T-helper 1 cell (primary cell): ENCODE measurements at places on chromosomes 6 and 20.

GRCh38 chr6:143112084-143112768 is 51.5 kb downstream of the AIG1 start:
- DNase-seq, result no peak

- no peak for DNase-seq
These were observed 259.1 kb upstream of the FERMT1 start for GRCh38 chr20:6381887-6382286.

DNA sequence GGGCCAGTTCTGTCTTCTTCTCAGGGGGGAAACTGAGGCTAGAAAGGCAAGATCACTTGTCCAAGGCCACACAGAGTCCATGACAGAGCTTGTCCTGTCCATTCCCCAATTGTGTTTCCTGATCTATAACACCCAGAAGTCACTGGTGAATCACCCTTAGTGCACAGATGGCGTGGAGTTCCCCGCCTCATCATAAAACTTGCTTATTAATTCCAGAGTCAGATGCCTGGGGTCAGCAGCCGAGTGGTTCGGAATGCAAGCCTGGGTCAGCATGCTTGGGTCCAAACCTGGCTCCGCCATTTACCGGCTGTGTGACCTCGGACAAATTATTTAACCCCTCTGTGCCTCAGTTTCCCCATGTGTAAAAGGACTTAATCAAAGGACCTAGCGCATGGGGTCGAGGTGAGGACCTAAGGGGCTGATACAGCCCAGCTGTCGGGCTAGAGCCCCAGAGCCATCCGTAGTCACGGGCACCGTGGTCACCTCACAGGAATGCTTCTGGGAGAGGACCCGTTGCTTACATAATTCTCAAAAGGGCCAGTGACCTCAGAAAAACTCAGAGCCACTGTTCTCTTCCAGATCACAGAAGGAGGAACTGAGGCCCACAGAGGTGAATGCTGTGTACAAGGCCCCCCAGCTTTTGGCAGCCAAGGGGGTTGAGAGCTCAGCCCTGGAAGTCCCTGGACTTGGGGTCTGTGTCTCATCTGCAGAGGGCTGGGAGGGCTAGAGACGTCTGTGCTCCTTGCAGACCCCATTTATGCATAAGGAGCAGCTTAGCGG is 1.4 kb upstream of the ZBP1 start:
- DNase-seq, result no peak

GRCh38 chr20:20500312-20500711 is 132.4 kb downstream of the INSM1 start:
- DNase-seq, result no peak

DNA sequence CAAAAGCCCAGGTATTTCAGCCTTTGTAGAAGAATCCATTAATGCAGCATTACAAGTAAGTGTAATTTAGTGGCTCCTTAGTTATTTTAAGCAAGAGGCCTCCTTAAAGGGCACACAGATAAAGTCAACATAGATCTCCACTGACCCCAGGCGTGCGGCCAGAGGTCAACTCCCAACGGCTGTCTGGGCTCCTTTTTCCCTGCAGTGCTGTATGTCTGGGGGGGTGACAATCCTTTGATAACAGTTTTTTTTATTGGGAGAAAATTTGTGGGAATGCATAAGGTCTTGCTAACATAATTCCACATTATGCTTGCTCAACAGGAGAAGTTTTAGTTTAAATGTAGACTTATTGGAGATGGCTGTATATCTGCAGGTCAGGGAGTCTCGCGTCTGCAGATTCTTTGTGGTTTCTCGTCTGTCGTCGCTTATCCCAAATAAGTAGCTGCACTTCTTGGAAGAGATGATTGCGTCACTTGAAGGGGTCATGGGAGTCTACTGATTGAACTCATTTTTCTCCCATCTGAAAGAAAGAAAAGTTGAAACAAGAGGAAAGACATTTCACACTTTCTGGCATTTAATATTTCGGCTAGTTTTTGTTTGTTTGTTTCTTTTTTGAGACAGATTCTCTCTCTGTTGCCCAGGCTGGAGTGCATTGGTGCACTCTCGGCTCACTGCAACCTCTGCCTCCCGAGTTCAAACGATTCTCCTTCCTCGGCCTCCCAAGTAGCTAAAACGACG is 151.7 kb upstream of the AKAP12 start:
- no peak for DNase-seq

DNA sequence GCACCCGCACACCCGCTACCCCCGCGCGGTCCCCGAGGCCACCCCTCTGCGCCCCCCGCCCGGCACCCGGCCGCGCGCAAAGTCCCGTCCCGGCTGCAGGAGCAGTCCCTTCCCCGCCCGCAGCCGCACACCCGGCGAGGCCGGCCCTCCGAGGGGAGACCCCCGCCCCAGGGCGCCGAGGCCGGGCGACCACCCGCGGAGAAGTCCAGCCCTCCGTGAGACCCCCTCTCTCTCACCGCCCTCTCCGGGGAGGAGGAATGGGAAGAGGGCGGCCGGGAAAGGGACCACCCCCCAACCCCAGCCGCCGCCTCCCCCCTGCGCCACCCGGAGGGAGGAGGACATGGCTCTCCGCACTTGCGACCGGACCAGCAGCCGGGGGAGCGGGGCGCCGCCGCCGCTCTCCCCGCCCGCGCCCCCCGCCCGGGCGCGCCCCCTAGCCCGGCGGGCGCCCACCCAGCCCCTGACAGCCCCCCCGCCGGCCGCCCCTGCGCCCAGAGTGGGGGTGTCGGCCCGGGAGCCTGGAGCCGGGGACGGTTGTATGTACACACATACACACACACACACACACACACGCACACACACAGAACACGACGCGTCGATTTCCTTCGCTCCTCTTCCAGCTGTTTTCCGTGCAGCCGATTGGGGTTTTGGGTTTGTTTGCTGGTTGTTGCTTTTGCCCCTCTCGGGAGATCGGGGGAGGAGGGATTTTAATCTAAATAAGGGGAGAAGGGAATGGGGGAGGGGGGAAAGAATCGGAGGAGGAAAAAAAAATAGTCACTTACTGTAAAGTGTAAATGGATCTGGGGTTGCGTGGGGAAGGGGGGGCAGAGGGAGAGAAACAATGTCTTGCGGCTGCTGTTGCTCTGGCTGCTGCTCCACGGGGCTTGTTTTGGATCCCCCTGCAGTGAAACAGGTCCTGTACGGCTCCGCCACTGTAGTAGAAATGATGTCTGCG is at the start of gene ATXN1:
Gene ATXN1, minus strand, starts transcription at position 945 of the 955 bp plus-strand sequence.
- DNase-seq, result peak; percentile 38

GRCh38 chr6:41302638-41303037 is 16.2 kb upstream of the TREM1 start:
- DNase-seq, result no peak

DNA sequence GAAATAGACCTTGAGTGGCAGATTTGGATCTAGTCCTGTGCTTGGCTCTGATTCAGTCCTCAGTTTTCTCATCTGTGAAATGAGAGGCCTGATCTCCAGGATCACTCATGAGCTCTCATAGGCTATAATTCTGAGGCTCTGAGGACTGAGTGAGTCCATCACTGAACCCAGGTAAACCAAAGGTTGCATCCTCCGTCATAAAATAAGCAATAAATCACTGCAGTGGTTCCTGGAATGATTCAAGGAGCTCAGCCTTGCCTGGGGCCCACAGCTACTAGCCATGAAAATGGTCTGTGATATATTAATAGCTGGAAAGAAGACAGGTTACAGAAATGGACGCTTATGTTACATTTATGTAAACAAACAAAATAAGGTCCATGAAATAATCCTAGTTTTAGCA is 124.8 kb downstream of the MAP3K7 start:
- no peak for DNase-seq

- no peak for DNase-seq
These were observed 212.6 kb downstream of the SOD2 start for GRCh38 chr6:159480471-159480870.

DNA sequence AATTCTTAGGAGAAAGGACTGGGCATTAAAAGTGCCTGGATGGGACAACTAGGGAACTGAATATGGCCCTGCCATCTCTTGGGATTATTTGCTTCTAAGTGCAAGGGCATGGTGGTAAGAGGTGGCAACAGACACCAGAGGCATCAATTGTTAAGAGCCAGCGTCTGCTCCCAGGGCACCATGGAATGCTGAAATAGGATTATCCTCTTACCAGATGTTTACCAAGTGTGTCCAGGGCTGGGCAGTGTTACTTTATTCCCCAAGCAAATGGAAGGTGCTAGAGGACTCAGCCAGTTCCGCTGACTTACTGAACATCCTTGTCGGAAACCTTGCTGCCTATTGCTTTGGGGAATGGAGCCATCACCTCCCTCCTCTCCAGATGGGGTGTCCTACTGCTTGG is 273.6 kb upstream of the SUPT3H start:
- DNase-seq, result no peak

- DNase-seq, result no peak
These were observed 40.5 kb downstream of the SLC22A1 start for GRCh38 chr6:160162030-160162566.

- DNase-seq, result no peak
These were observed 24.2 kb downstream of the KIAA0319 start for GRCh38 chr6:24621626-24622289.

- no peak for DNase-seq
These were observed 72.5 kb downstream of the ATP9A start for GRCh38 chr20:51695574-51696303.

- DNase-seq, result peak; percentile 1
These were observed 668.9 kb upstream of the CITED2 start for GRCh38 chr6:140043357-140043756.

DNA sequence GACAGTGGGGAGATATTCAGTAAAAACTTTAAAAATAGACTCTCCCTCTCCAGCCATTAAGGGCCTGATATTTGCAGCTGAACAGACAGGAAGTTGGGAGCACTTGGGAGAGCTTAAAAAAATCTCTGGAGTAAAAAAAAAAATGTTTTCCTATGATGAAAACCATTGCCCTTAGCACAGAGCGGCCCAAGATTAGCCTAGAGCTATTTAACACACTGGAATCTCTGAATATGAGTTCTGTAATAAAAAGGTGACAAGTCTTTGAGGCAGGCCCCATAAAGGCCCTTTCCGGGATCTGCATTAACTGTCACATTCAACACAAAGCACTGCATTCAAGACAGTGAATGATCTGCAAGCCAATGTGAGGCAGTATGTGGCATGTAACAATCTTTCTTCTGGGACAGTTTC is 393.7 kb downstream of the ZFAND3 start:
- no peak for DNase-seq

- DNase-seq, result no peak
These were observed 75.2 kb upstream of the GPR6 start for GRCh38 chr6:109902870-109903269.

DNA sequence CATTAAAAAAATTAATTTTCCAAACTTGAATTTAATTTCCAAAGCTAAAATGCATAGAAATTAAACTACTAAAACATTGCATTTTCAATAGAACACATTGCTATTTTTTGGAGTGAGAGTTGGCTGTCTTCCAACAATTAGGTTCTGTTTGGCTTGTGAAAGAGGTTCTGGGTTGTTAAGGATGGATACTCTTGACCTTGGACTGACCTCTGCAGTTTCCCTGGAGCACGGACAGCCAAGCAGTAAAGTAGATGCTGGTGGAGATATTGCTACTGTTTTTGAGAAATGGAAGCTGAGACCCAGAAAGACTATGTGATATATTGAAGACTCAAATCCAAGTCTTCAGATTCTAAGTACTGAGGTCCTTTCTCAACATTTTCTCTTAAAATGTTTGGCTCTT is 95.9 kb upstream of the CHD6 start:
- DNase-seq, result no peak

- no peak for DNase-seq
These were observed 4.2 kb upstream of the EPHA7 start for GRCh38 chr6:93423542-93423941.

DNA sequence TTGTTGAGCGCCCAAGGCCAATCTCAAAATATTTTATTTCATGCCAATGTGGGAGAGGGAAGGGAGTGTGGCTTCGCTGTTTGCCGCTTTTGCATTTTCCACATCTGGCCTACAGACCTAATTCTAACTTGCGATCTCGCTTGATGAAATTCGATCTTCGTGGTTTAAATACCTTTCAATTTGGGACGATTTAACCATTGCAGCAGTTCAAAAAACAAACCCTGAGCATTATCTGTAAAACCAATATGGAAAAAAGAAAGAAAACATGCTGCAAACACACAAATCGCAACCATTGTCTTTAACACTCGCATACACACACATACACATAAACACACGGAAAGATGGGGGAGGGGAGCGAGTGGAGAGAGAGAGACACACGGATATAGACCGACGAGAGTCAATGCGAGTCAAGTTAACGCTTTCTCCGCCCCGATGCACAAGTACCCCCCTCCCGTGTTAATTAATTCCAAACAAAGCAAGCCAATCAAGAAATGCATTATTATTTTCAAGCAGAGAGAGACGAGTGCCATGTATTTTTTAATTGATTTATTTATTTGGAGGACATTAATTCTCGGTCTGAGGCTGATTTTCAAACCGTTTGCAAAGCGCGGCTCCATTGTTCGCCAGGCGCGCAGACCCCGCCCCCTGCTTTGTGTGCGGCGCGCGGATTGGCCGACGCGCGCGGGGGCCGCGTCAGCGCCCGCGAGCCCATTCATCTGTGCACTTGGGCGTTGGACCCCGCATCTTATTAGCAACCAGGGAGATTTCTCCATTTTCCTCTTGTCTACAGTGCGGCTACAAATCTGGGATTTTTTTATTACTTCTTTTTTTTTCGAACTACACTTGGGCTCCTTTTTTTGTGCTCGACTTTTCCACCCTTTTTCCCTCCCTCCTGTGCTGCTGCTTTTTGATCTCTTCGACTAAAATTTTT is at the start of gene MARCKS:
Gene MARCKS, plus strand, starts transcription at position 721 of the 931 bp plus-strand sequence. CDS start 401 bp downstream, outside the sequence.
- no peak for DNase-seq

- no peak for DNase-seq
These were observed 47.5 kb upstream of the RIN2 start for GRCh38 chr20:19710336-19711120.
